ENCODE measurements at places on chromosomes 7 and 10. TPM values are rescaled to one million over a fixed set of nuclear protein-coding genes. Genes with fewer than 3 reads are reported as not detected.

DNA sequence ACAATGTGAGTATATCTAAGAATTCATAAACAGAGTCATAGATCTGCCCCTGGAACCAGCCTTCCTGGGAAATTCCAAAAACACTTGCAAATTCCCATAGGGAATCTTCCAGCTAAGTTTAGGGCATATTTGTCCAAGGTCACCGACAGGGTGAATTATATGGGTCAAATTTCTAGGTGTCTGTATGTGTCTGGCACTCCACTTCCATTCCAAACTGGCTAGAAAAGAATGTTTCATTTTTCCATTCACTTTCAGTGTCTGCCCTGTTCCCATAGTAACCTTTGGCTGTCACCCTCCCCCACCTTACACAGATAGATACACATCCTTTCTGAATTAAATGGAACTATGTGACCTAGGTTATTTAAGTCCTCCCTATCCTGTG lies 230.9 kb downstream of the CREB5 start:
- peak; percentile 20 for ATAC-seq

- ATAC-seq, result no peak
Observed at GRCh38 chr7:151137791-151138152, 29.7 kb downstream of the GBX1 start.

CD36 gene
- 52.9 TPM for total RNA-seq

KEL gene
- not detected for total RNA-seq

DNA sequence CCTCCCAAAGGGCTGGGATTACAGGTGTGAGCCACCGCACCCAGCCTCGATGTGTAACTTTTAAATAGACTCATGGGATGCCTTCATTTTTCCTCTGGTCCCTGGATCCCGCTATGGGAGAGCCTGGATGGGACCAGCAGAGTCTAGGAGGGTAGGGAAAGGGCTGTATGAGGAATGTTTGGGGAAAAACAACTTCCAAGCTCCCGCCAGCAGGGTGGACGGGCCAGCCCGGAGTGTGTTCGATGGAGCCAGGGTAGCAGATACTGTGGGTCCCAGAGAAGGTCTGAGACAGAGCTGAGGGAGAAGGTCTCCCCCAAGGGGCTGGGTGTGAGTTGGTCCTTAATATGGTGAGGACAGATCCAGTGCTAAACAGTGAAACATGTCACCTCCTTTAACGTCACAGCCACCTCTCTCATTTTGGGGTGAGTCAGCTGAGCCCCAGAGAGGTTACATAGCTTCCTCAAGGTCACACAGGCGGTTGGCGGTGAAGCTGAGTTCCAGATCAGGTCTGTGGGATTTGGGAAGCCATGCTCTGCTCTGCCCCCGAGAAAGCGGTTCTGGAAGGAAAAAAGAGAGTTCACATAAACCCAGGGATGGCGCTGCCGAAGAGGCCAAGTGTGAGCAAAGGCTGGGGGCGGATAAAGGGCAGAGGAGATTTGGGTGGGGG lies 66.4 kb downstream of the MYL10 start:
- no peak for ATAC-seq

DNA sequence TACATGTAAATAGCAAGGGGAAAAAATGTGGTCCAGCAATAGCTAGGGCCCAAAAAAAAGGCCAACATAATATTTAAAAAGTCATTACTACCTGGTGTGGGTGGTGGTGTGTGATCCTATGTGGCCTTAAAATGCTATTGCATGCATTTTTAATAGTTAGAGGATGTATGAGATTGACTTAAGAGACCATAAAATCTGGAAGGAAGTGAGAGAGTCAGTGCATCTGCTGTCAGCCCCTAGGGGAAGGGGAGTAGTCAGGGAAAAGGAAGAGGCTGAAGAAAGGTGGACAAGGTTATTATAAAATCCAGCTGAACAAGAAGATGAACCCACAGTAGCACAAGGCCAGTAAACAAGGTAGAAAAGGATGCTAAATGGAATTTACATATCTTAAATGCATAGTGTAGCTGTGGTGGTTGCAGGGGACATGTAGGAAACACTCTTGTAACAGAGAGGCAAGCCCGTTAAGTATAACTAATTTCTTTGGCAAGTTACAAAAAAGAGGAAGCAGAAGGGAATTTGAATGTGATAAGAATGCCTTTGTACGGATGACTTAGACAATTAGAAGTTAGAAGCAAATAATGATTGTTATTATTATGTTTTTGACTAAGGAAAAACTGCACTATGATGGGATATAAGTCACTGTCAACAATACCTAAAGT lies 11.9 kb upstream of the NDUFA5 start:
- ATAC-seq, result no peak

RELN gene
- 8.6 TPM for total RNA-seq

FUOM gene
- 15.7 TPM for total RNA-seq
